ENCODE measurements at places on chromosomes 16 and 17.

DNA sequence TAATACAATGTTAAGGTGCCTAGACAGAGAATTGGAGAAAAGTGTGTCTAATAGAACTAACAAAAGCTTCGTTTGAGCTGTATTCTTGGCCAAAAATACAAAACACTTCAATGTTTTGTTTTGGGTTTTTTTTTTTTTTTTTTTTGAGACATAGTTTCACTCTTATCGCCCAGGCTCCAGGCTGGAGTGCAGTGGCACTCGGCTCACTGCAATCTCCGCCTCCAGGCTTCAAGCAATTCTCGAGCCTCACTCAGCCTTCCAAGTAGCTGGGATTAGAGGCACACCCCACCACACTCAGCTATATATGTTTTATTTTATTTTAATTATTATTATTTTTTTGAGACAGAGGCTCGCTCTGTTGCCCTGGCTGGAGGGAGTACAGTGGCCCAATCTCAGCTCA is 38.3 kb upstream of the CARMIL2 start:
- no peak for DNase-seq

DNA sequence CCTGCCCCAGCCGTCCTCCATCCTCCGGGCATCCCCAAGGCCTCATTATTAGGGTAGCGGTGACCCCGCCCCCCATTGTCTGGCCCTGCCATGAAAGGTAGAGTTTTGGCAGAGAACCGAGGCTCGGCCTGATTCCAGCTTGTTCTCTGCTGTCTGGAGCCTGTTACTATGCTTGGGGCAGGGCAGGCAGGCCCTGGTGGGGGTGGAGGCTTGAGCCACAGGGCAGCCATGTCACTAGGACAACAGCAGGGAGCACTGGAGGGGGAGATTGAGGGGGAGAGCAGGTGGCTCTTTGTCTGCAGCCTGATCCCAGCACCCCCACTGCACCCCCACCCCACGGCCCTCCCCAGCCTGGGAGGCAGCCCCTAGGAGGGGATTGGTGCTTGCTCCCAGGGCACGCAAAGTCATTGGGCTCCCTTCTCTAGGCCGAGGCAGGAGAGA is 15.4 kb downstream of the RHBDL3 start:
- no peak for DNase-seq

DNA sequence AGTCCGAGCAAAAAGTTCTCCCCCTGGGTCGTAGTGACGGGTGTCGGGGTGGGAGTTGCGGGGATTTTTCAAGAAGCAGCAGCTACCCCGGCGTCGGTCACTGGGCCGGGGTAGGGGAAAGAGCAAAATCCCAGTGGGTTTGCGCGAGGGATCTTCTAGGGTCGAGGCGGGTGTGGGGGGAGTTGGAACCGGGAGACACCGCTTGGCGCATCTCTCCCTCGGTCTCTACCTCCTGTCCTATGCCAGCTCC is 2.3 kb upstream of the UBTF start:
- no peak for DNase-seq

GRCh38 chr16:30113711-30114333 is 485 bp upstream of the GDPD3 start:
- no peak for DNase-seq

- DNase-seq, result no peak
Observed at GRCh38 chr17:38970804-38971203, 3.6 kb upstream of the FBXO47 start.

- no peak for DNase-seq
Observed at GRCh38 chr16:77944631-77945030, 77.7 kb upstream of the CLEC3A start.

DNA sequence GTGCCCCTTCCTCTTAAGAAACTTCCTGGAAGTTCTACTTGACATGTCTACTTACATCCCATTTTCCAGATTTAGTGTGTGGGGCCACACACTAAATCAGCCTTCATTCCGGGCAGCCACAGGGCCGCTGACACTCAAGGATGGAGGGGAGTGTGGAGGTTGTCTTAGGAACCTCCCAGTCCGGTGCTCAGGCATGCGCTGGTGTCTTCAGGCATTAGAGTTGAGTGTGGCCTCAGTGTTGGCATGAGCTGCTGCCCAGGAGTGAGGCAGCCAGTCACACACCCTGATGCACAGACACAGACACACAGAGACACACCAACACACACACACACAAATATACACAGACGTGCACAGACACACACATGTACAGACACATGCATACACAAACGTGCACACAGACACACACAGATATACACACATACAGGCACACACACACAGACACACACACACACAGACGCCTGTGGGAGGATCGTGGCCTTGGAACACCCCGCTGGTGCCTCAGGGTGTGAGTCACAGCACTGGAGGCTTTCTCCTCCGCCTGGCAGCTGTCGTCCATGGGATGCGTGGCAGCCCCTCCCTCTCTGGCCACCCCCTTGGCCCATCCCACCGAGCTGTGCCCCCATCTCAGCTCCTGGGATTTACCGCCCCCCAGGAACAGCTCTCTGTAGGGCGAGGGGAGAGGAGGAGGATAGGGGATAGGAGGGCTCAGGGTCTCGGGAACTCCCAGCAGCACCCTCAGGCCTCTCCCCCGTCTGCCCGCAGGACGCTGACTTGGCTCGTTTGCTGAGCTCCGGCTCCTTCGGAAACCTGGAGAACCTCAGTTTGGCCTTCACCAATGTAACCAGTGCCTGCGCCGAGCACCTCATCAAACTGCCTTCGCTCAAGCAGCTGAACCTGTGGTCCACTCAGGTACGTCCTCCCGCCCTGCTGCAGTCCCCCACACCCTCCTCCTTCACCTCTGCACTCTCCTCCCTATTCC is 75.6 kb upstream of the PLCG2 start:
- DNase-seq, result no peak

DNA sequence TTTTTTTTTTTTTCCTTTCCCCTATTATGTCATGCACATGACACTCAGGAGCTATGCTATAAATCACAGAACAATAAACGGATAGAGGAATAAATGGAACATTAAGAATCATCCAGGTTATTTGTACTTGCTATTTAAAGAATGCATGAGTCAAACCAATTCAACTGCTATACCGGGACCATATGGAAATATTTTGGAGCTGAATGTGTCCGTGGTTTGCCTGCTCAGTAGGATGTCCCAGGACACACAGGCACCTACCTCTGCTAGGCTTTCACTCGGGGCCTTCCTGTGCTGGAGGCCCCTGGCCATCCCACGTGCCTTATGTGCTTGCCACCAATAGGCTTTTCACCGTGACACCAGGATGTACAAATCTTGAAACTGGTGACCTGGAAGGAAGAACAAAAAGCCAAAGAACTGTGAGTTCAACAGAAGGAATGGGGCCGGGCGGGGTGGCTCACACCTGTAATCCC is 15.3 kb upstream of the SEC14L1 start:
- DNase-seq, result no peak

DNA sequence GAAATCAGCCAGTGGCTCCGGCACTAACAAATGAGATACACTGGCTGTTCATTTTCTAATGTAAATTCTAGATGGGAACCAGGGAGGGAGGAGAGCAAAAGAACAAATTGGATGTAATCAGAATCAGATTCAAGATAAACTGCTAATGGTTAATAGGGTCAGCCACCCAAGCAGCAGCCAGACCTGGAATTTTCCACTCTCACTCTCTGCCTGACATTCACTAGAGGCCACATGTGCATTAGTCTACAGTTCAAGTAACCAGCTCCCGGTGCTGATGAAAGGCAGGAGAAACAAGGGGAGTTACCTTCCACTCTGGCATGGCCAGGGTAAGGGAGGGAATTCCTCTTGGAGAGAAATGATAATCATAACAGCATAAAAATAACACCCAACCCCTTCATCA is 597.7 kb downstream of the TOX3 start:
- DNase-seq, result no peak

GRCh38 chr16:9800186-9800738 is 382.0 kb downstream of the GRIN2A start:
- no peak for DNase-seq

DNA sequence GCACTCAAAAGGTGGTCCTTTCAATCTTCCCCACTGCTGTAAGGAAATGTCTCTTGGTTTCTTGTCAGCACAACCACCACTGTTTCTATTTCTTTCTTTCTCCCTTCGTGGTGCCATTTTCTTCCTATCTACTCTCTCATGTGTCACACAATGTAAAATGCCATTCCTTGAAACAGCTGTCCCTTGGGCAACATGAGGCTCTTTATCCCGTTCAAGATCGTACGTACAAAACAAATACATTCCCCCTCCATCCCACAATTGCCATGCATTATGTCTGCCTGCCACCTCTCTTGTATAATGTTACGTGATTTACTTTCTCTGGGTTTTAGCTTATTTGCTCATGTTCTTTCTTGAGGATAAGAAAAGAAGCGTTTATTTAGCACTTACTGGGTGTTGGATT is 410.6 kb downstream of the HS3ST4 start:
- no peak for DNase-seq

DNA sequence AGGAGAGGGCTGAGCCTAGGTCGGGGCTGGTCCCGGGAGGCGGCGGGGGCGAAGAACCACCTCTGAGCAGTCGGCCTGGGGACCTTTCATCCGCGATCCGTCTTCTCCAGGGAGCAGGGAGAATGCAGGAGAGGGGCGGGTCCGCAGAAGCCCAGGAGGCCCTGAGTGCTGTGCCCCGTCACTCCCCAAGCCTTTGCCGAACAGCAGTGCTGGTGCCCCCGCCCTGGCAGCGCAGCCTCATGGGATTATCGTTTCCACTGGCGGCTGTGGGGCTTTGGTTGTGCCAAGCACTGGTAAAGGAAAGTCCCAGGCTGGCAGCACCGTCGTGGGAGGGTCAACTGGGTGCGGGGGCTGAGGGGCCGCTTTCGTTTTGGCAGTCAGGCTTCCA is 631 bp downstream of the TBL3 start:
- no peak for DNase-seq

GRCh38 chr16:1920727-1921171 is 2.5 kb upstream of the HS3ST6 start:
- DNase-seq, result no peak

DNA sequence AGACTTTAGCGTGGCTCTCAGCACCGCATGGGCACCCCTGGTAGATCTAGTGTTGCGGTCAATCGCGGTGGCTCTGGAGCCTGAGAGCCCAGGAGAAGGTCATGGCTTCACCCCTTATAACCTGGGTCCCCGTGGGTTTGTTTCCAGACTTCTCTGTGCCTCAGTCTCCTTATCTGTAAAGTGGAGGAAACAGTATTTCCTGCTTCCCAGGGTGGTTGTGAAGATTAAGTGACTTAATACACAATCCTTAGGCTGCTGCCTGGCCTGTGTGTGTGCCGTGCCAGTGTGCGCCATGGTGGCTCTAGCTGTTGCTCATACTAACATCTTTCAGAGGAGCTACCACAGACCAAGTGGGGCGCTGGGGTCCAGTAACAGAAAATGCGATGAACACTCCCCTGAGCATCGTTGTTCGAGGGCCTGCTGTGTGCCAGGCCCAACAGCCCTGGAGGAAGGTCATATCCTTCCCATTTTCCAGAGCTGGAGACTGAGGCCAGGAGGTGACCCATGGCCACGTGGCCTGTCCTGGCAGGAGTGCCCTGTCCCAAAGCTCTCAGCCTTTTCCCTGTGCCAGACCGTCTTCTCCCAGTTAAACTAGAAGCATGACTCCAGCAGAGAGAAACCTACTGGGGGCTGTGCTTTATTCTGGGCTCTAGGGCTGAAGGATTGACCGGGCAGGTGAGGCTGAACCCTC is 70.1 kb downstream of the CMIP start:
- no peak for DNase-seq

DNA sequence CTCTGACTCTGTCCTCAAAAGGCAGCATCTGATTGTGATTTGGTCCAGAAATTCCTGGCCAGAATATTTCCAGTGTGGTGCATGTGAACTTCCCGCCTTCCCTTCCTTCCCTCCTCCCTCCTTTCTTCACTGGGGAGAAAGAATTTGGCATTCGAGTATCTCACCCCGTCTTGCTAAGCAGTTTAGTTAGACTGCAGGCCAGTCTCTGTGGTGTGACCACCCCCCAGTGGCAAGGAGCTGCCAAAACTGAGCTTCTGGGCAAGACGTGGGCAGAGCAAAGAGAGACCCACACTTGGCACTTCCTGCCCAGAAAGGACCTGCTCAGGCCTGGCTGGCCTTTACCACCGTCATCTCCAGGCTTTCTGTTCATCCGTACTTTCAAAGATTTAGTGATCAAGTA is 36.4 kb downstream of the SNX20 start:
- peak; percentile 22 for DNase-seq

DNA sequence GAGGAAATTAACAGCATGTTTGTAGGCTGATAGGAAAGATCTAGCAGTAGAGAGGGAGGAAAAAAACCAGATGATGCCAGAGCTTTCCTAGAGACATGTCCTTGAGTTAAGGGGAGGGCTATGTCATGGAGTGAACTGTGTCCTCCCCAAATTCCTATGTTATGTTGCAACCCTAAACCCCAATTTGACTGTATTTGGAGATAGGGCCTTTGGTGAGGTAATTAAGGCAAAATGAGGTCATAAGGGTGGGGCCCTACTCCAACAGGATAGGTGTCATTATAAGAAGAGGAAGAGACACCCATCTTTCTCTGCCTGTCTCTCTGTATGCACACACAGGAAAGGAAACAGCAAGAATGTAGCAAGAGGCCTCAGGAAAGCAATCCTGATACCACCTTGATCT is 195.3 kb upstream of the AXIN2 start:
- DNase-seq, result no peak

GRCh38 chr16:24717411-24717810 is 12.0 kb upstream of the TNRC6A start:
- no peak for DNase-seq

Measured in substantia nigra (tissue), 51 donors.